Mesenchymal stem cell (in vitro differentiated cells and primary cell): ENCODE measurements at places on chromosomes 3 and 15.
A peak's percentile ranks its signal among the peaks of the same experiment; 100 is the strongest.

- H3K27ac ChIP-seq, result no peak overlapping the region
- DNase-seq, result no peak
- no peak overlapping the region for H3K4me3 ChIP-seq
Measured at GRCh38 chr3:11989383-11990038, 14.7 kb upstream of the SYN2 start.

DNA sequence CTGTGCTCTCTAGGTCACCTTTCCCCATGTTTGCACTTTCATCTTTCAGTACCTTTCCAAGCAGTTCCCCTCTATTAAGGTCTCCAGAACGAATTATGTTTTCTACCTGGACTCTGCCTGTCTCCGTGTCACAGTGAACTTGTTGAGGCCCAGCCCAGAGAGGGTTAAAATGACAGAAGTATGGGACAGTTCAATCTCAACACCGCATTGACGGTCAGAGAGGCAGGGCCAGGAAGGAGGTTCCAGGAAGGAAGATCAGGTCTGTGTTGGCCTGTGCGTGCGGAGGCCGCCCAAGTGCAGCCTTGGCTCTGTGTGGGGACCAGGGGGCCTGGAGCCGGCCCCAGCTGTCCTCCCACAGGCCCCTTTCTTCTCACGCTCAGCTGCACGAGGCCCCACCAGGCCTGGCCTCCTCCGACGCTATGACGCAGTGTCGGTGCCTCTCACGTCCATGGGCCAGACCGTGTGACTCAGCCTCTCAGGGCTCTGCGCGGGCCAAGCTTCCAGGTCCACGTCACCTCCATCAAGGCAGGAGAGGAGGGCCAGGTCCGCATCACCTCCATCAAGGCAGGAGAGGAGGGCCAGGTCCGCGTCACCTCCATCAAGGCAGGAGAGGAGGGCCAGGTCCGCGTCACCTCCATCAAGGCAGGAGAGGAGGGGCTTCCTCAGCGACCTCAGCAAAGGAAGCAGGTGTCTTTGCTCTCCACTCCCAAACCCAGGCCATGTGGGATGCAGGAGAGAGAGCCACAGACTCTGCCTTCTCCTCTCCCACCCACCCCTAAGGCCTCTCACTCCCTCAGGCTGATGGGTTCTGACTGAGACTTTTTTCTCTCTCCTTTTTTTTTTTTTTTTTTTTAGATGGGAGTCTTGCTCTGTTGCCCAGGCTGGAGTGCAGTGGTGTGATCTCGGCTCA lies 83.1 kb downstream of the CPN2 start:
- H3K27ac ChIP-seq, result no peak overlapping the region
- no peak overlapping the region for H3K4me3 ChIP-seq
- H3K4me1 ChIP-seq, result peaks cover 24% of the 10 kb centered on the region
- no peaks in the 10 kb centered on the region for H3K36me3 ChIP-seq
- H3K27me3 ChIP-seq, result peaks cover 2% of the 10 kb centered on the region

DNA sequence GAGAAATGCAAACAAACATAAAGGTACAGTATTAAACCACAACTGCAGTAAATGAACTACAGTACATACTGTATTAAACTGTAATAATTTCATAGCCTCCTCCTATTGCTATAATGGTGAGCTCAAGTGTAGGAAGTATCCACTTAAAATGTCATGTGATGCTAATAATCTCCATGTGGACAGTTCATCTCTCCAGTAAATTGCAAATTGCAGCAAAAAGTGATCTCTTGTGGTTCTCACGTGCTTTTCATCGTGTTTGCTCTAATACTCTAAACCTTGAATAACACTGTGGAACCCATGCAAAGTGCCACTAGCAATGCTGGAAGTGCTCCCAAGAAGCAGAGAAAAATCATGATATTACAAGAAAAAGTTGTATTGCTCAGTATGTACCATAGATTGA lies 9.2 kb upstream of the FNDC3B start:
- no peaks in the 10 kb centered on the region for H3K4me1 ChIP-seq
- H3K27ac ChIP-seq, result no peak overlapping the region
- no peaks in the 10 kb centered on the region for H3K27me3 ChIP-seq
- DNase-seq, result peak; percentile 31
- no peak overlapping the region for H3K4me3 ChIP-seq

- no peak for DNase-seq
- H3K4me3 ChIP-seq, result no peak overlapping the region
- H3K4me1 ChIP-seq, result peaks cover 9% of the 10 kb centered on the region
- H3K27me3 ChIP-seq, result peaks cover 49% of the 10 kb centered on the region
- H3K36me3 ChIP-seq, result no peaks in the 10 kb centered on the region
Measured at GRCh38 chr15:82681371-82681770, 28.3 kb downstream of the AP3B2 start.

- H3K4me1 ChIP-seq, result peaks cover 4% of the 10 kb centered on the region
- H3K27me3 ChIP-seq, result no peaks in the 10 kb centered on the region
- no peaks in the 10 kb centered on the region for H3K36me3 ChIP-seq
- H3K27ac ChIP-seq, result peak overlapping the region; percentile 64
- peak; percentile 93 for DNase-seq
Measured at GRCh38 chr3:59245859-59246501, 196.2 kb upstream of the CFAP20DC start.
